ENCODE measurements at places on chromosomes 16 and 17. TPM values are rescaled to one million over a fixed set of nuclear protein-coding genes. Genes with fewer than 3 reads are reported as not detected.

The KRTAP9-4 gene
- not detected for total RNA-seq

GRCh38 chr16:84686707-84687298, 13.0 kb upstream of the USP10 start:
- DNase-seq, result no peak

The KATNIP gene
- 46.9 TPM for total RNA-seq

DNA sequence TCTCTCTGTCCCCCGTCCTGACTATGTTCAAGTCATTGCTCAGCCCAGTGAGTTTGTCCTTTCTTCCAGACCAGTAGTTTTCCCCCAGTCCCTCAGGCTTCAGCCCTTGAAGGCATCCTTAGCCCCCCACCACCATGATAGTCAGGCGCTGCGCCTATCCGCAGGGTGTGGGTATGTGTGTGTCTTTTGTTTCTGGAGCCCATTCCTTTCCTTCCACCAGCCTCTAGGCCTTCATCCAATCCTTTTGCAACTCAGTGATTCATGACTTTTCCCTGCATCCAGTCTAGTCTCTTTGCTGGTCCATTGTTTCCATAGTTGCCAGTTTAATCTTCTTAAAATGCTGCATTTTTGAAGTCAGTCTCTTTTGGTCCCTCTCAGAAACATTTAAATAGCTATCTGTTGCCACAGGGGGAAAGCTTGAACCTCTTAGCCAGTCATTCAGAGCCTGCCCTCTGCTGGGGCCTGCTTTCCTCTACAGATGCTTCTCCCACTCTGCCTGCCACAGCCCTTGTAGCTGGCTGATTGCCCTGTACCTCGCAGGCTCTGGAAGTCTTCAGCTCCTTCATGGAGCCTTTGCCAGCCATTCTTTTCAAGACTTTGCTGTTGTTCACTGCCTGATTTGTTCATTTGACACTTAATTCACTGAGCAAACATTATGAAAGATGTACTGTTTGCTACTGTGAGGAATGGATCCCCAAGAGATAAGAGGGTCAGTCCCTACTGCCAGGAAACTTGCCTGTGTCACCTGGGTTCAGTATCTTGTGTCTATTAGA, 55.9 kb upstream of the ADCY7 start:
- DNase-seq, result peak; percentile 79

The SYNGR3 gene
- total RNA-seq, result 3.6 TPM

DNA sequence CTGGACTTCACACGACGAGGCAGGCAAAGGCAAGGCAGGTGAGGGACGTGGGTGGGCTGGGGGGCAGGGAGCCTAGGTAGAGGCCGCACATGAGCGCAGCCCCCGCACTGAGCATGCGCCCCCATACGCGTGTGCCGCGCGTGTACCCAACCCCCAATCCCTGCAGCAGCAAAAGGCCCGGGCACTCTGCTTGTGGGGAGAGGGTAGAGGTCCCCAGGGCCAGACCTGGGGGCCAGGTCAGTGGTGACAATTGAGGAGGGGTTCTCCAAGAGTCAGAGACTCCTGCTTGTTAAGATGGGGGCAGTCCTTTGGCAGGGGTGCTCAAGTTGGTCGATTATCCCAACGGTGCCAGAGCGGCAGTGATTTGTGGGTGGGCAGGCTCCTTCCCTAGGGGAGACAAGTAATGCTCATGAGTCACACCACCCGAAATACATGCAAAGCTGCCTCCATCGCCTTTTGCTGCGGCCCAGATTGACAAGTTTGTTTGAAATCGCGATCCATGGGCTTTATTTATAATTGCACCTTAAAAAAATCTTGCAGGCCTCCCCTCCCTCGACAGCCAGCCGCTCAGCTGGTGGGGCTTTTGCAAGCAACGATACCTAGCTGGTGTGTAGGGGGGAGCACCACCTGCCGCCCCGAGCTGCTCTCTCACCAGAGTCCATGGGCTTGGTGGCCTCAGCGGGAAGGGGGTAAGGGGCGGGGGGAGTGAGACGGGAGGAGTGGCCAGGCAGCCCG, 1.1 kb upstream of the GIT1 start:
- DNase-seq, result no peak
